CD4-positive, alpha-beta T cell treated with Interleukin-4 for 4 hours (primary cell): ENCODE measurements at places on chromosomes 11 and 22.
A peak's percentile ranks its signal among the peaks of the same experiment; 100 is the strongest.

DNA sequence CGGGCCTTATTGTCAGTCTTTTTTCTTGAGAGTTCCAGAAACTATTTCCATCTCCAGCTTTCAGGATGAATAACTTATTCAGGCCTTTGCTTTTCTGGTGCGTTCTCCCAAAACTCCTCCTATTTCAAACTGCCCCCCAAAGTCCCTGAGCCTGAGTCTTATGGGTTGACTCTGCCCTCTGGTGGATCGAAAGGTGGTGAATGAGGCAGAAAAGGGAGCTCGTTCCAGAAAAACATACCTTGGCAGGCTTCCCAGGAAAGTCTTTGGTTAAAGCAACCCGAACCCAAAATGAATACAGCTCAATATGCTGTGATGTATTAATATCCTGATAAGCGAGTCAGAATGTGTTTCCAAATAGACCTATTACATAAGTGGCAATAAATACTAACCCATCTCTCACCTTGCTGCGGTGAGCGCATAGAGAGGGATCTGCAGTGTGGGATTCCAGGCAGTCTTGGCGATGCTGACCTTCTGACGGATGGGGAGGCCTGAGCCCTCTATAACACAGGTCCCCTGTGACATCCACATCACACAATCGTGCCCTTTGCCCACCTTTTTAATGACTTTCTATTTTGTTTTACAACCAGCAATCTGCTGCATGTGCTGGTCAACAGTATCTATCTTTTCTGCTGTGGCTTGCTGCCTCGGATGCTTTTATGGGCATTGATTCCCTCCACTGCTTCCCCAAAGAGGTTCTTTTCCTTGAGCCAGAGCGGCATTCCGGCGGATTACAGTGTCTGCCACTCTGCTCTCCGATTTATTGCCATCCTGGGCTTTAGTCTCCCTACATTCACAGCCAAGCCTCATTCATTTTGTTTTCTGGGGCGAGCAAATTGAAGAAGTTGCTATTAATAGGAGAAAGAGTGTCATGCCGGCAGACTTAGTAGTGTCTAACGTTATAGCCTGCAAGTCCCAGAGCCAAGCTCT, 756.8 kb downstream of the NTM start:
- DNase-seq = no peak

DNA sequence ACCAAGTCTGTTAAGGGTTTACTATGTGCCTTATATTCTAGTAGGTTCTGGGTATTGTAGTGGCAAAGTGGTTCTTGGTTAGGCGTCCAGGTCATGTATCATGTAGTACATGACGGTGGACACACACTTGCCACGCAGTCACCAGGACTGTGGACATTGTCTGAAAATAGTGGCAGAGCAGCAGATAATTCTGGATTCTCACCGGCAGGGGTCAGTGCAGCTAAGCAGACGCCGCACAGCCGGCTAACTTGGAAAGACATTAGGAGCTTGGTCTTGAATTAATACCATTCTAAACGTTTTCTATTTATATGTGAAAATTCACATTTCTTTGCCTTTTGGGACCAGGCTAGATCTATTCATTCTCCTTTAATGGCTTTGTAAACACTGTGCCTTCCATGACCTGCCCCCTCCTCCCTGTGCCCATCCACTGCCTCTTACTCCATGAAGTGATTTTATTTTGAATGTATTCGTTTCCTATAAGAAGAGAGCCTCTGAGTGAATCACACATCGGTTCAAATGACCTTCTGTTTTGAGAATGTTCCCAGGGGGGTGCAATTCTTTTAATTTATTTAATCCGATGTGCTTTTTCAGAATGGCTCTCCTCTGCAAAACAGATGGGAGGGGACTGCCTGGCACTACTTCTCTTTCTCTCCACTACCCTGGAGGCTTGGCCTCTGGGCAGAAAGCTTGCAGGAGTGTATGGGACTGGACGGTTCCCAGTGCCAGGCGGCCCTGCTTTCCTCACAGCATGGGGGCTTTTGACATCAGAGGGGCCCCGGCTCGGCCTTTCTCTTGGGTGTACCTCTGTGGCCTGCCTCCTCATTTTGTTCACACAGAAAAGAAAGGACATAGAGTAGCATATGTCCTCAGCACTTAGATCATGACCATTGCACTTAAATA, 378.0 kb downstream of the NTM start:
- DNase-seq = peak; percentile 11

GRCh38 chr11:82732348-82732733, 1.3 kb downstream of the FAM181B start:
- no peak for DNase-seq

DNA sequence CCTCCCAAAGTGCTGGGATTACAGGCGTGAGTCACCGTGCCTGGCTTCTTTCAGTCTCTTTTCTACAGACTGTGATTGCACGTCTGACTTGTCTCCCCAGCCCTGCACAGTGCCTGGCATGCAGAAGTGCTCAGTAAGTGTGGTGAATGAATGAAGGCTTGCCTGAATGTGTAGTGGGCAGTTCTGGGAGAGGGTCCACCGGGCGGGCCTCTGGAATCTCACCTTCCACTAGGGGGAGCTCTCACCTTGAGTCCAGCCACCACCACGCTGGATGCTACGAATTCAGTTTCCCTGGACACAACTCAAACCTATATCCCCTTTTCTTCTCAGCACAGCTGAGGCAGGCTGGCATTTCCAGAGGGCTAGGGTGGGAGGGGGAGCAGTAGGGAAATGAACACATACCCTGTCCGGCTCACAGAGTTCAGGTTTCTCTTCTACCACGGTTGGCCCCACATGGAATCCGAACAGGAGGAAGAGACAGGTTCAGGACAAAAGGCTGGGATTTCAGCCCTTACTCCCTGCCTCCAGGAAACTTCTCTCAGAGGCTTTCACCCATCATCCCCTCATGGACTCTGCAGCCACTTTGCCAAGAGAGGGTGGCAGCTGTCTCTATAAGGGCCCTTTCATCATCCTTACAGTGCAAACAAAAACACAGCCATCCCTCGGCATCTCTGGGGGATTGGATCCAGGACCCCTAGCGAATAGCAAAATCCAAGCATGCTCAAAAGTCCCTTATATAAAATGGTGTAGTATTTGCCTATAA, 86.8 kb downstream of the NECTIN1 start:
- no peak for DNase-seq

- no peak for DNase-seq
Observed at GRCh38 chr11:119932828-119933562, 204.0 kb upstream of the NECTIN1 start.

- DNase-seq = no peak
Observed at GRCh38 chr11:6979365-6979764, 40.8 kb downstream of the ZNF214 start.

- no peak for DNase-seq
Observed at GRCh38 chr22:38935023-38935422, 22.4 kb upstream of the APOBEC3A start.

DNA sequence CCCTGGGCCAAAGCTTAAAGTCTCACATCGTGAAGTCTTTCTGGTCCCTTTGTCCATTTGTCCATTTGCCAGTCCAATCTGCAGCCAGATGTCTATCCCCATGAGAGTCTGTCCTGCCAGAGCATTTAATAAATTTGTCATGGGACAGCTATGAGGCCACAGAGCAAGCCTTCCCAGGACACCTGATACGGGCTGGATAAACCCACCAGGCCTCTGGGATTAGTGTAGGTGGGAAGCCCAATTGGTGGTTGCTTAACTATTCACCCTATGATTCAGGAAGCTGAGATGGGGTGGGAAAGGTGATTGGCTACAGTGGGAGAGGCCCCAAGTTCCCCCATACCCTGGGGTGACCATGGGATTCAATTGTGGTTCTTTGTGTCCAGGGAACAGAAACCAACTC, 39.9 kb downstream of the MYEOV start:
- no peak for DNase-seq

DNA sequence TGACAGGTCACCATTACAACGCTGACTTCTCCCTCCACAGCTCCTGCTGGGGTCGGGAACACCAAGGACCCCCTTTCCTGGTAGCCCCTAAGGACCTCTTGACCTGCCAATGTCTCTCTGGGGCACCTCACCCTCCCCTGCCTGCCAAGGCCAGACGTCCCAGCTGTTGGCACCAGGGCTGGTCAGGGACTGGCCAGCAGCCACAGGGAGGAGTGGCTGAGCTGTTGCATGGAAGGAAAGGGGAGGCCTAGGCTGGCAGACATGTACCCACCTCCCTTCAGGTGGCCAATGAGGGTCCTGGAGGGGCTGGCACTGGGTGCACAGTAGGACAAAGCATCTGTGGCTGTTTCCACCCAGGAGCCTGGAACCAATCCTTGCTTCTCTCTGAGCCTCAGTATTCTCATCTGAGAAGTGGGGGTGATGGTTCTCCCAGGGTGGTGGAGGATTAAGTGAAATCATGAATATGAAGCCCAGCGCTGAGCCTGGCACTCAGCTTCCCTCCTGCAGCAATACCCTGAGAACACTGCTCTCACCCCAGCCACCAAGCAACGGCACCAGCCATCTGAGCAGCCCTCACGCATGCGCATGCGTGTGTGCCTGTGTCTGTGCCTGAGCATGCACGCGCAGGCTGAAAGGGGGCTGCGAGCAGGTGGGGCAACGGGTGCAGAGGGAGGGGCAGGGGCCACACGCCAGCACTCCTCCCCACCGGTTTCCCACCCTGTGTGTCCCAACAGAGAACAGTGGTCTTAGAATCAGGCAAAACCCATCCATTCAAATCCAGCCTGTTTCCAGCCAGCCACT, 5.9 kb downstream of the KCNJ4 start:
- DNase-seq = no peak

DNA sequence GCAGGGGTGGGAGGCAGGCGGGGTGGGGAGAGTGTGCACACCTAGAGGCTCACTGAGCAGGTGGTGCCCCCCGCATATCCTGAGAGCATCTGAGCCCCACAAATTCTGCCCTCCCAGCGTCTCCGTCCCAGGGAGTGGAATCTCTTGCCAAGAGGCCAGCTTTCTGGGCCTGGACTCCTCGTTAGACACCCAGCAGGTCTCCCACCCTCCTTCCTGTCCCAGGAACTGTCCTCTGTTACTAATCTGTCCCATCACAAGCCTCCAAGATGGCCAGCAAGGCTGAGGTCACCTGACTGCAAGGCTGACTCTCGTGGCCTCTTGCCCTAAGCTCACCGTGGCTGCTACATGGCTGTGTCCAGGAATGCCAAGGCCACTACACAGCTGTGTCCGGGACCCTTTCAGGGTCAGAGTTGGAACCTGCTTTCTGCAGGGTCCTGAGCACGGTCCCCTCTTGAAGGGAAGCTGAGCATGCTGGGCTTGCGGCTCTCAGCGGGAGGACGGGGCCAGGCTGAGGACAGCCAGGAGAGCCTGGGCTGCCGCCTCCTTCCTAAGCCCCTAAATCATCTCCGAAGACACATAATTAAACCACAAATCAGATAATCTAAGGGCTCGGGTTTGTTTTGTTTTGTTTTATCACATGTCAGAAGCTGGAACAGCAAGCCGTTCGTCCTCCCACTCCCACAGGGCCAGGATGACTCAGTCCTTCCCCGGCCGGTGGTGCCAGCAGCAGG, 1327.3 kb downstream of the TBC1D22A start:
- DNase-seq = no peak

GRCh38 chr22:38700270-38700788, 414 bp downstream of the JOSD1 start:
- no peak for DNase-seq

- DNase-seq = no peak
Observed at GRCh38 chr11:57482782-57483561, 22.6 kb downstream of the RTN4RL2 start.

DNA sequence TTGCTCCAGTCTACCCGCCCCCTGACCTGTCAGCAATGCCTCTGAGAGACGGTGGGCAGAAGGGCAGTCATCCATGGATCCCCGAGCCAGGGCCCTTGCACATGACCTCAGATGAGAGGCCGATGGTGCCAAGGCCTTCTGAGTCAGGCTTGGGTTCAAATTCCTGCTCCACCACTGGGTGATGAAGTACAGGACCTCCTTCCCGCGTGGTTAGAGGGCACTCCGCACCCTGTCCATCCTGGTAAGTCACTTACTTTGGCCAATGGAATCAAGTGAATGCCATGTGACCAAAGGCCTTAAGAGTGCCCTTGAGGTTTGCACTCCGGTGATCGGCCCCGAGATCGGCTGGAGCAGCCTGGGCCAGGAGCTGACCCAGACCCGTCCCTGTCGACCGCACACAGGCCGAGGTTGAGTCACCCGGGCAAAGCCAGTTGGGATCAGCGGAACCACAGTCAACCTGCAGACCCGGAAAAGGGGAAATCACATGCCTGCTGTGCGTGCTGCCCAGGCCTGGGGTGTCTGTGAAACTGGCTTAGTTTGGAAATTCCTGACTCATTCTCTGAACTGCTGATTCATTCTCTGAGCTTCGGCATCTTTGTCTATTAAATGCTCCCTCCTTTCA, 48.9 kb downstream of the RTL6 start:
- no peak for DNase-seq

DNA sequence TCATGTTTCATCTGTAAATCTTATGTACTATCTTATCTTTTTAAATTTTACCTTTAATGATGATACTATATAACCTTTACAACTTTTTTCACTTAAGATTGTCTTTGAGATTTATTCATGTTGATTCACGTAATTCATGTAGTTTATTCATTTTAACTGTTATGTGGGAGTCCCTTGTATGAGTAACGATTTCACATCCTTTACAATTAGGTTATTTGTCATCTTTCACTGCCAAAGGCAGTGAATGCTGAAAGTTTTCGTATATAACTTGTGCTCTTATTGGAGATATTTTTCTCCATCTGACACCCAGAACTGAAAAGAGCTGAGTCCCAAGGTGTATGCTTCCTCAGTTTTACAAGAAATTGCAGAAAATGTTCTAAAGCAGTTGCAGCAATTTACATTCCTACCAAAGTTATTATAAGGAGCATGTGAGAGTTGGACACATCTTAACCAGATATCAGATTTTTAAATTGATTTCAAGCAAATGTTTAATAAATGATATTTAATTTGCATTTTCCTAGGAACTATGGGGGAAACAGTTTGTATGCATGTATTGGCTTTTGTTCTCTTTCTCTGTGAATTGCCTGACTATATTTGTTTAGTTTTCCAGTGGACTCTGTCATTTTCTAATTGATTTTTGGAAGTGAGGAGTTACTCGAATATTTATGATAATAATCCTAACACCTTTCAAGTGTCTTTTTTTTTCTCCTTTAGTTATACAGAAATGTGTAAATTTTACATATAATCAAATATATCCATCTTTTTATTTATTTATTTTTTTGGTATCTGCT, 6.4 kb downstream of the ARL14EP start:
- no peak for DNase-seq

DNA sequence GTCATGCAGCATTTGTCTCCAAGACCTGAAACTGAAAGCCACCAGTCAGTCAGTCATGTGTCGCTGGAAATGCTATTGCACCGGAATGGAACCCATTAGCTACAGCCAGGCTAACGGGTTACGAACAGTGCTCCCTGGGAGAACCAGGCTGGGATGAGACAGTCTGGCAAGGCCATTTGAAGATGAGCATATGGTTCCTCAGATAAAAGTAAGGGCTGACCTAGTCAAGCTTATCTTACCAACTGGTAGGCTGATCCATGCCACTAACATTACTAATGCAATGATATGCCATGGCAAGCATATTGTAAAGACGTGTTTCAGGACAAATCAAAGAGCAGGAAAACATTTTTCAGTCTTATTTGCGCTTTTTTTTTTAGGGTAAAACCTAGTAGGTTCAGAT, 28.4 kb downstream of the NAP1L4 start:
- no peak for DNase-seq

- DNase-seq = no peak
Observed at GRCh38 chr22:45997777-45998637, 21.0 kb upstream of the WNT7B start.
